ENCODE measurements at places on chromosomes 11 and 22.

- DNase-seq, result no peak
Measured at GRCh38 chr11:133957900-133958299, 1.1 kb upstream of the IGSF9B start.

DNA sequence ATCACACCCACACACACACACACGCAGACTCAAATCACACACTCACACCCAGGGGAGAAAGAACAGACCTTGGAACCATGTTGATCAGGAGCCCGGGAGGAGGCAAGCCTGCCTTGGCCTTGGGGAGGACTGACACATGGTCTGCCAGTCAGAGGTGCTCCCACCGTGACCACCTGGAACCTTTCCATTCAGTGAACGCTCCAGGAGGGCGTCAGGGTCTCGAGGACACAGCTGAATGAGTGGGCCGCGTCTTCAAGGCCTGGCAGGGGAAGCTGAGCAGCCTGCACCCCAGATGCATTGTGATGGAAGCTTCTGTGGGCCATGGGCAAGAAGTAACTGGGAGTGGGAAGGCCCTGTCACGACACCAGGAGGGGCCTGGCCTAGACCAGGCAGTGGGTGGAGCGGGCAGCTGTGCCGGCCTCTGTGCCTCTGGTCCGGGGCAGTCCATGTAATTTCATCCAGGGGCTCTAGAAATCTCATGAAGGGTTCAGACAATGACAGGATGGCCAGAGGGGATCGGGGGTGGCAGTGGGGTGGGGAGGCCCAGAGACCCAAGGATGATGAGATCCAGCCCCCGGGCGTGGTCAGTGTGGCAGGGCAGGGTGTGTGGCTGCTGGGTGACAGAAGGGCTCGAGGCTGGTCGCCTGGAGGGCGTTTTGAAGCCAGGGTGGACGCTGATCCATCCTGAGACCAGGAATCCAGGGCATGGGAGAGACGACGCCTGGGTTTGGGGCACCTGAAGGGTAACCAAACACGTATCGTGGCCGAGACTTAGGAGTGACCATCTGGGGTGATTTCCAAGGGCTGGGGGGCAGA is 53.7 kb downstream of the IGF2 start:
- DNase-seq, result no peak

DNA sequence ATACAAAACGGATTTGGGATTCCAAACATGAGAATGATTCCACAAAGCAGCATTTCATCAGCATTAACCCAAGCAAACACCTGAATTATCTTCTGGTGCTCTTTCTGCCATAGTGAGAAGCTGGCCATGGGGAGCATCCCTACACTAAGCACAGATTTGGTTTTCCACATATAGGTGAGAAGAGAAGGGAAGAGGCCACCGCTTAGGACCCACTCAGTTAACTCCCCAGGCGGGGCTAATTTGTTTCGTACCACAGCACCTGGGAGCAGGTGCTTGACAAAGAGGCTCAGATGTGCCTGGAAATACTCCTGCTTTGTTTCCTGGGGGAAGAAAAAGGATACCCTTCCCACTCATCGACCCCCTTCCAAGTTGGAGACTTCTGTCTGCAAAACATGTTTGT is 64.2 kb downstream of the RAB30 start:
- no peak for DNase-seq

- no peak for DNase-seq
Measured at GRCh38 chr11:72511393-72512047, 77.2 kb upstream of the CLPB start.

- DNase-seq, result no peak
Measured at GRCh38 chr22:29520851-29521250, 32.7 kb downstream of the THOC5 start.

DNA sequence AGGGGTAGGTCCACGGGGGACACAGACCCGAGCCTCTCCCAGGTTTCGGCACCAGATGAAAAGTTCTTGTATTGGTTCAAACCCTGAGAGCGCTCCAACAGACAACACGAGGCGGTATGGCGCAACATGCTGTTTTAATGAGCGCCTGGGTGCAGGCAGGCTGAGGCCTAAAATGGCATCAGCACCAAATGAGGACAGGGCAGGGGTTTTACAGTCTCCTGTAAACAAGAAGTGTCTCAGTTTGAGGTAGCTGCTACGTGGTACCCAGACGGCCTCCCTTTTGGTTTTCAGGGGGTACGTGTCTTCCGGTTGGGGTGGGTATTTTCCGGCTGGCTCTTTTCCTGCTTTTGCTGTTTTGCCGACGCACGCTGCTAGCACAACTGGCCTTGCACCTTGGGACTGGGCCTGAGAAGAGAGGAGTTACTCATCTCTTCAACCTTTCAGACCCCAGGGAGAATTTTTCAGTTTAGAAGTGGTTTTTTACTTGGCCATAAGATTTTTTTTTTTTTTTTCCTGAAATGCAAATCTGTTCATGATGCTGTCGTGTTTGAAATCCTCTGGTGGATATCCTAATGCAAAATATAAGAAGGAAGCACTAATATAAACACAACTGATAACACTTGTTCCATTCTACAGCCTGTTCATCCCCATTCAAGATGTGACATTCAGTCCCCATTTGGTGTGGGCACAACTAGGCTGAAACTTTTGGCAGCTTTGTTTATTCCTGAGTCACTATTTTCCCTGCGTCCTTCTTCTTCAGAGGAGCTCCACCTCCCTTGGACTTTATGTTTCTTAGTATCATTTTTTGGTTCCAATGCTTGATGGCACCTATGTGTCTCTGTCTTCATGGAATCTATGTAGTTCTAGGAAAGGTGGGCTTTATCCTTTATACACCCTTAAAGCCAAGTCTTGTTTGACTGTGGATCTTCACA is 6.5 kb downstream of the PPFIBP2 start:
- no peak for DNase-seq

DNA sequence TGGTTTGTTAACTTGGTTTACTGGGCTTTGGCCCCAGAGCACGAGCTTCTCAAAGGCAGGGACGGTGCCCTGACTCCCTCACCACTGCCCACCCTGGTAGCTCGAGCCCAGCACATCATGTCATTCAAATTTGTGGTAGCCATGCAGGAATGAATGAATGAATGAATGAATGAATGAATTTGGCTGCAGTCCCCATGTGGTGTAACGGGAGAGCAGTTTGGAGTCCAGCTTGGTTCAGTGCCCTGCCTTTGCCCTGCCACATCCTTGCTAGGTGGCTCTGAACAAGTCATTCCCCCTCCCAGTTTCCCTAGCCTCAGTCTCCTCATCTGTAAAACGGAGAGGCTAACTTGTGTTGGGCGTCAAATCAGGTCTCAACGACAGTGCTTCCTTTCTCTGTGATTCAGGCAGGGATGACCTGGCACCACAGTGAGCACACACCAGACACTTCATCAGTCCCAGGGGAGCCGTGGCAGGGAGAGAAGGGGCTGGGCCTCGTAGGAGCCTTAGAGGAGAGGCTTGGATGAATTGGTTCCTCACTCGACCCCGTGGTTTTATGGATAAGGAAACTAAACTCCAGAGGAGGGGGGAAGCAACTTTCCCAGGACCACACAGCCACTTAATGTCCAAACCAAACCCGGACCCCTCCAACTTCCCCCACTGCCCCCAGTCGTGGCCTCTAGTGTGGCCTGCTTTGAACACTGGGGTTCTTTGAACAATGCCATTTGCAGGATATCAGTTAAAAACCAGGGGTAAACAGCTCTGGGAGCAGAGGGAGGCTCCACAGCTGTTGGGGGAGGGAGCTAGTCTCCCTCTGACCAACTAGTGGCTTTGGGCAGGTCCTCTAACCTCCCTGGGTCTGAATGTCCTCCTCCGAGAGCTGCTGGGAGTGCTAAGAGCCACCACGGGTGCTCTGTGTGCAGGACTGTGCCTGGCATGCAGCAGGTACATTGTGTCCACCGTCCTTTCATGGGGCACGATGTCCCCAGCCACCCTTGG is 86.2 kb downstream of the CACNA1I start:
- no peak for DNase-seq

GRCh38 chr11:131099013-131099412 is 182.7 kb upstream of the SNX19 start:
- no peak for DNase-seq

DNA sequence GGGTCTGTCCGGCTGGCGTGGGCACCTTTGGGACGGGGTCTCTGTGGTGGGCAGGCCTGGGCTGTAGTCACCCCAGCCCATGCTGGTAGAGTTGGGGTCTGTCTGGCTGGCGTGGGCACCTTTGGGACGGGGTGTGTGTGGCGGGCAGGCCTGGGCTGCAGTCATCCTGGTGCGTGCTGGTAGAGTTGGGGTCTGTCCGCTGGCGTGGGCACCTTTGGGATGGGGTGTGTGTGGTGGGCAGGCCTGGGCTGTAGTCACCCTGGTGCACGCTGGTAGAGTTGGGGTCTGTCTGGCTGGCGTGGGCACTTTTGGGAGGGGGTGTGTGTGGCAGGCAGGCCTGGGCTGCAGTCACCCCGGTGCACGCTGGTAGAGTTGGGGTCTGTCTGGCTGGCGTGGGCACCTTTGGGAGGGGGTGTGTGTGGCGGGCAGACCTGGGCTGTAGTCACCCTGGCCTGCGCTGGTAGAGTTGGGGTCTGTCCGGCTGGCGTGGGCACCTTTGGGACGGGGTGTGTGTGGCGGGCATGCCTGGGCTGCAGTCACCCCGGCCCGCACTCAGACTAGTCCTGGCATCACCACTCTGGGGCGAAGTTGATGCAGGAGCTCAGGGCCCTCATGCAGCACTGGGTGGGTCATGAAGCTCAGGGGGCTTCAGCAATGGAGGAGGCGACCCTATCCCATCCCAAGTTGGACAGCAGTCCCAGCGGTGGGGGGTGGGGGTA is 19.3 kb downstream of the PRR33 start:
- DNase-seq, result no peak

DNA sequence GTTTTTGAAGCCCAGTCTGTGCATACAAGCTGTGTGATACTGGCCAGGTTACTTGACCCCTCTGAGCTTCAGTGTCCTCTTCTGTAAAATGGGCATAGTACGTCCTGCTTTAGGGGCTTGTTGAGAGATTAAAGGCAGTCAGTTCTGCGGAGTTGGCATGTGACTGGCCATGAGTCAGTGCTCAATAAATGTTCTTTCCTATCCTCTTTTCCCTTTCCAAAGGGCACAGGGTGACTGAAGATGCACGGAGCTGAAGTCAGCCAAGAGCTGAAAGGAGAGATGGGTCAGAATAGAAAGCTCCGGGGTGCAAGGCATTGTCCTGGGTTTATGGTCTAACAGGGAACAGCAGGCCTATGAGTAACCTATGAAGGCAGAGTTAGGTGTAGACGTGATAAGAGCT is 48.9 kb downstream of the TP53I11 start:
- no peak for DNase-seq

- no peak for DNase-seq
Measured at GRCh38 chr11:109302591-109303334, 119.2 kb upstream of the C11orf87 start.
